ENCODE measurements at places on chromosomes 16 and 17.

GRCh38 chr17:79840989-79841286 lies 1.7 kb upstream of the CBX4 start:
- DNase-seq = no peak

DNA sequence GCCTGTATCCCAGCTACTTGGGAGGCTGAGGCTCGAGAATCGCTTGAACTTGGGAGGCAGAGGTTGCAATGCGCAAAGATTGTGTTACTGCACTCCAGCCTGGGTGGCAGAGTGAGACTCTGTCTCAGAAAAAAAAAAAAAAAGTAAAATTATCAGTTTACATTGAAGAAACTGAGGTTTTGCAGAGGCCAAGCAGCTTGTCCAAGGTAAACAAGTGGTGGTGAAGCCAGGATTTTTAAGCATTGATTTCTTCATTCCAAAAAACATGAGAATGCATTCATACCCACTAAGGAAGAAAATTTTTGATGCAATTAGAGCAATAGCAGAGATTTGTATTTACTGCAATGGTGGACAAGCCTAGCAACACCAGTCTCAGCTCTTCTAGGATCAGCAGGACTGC lies 52.7 kb downstream of the CENPV start:
- DNase-seq = no peak

- peak; percentile 61 for DNase-seq
Measured at GRCh38 chr16:85365120-85365519, 248.0 kb upstream of the GSE1 start.

GRCh38 chr16:19936441-19936840 lies 51.8 kb upstream of the GPRC5B start:
- no peak for DNase-seq

DNA sequence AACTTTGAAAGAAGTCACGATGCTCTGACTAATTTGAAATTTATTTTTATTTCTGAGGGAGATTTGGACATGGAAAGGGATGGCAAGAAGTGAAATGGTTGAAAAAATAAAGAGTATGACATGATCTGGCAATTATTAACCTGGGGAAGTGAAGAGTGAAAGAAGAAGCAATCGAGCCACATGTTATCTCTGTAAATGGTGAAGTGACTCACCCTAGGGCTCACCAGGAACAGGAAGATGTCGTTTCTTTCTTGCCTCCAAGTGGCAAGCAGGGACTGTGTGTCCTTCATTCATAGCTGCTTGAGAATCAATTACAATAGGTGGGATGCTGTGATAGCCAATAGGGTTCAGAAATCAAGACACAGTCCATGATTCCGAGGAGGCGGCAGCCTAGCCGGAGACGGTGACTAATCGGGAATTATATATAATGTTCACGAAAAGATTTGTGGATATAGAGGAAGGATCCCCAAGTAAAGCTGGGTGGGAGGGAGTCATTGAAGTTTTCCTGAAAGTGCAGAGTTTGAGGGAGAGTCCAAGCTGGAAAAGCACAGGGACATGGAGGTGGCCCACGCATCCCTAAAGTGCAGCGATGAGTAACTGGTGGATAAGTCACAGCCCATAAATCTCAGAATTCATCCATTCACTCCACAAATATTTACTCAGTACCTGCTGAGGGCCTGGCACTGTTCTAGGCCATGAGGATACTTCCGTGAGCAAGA lies 18.2 kb upstream of the KRT20 start:
- no peak for DNase-seq
